ENCODE measurements at places on chromosomes 3 and 15.

- no peak for DNase-seq
Measured at GRCh38 chr3:113574213-113574612, 41.9 kb downstream of the SIDT1 start.

DNA sequence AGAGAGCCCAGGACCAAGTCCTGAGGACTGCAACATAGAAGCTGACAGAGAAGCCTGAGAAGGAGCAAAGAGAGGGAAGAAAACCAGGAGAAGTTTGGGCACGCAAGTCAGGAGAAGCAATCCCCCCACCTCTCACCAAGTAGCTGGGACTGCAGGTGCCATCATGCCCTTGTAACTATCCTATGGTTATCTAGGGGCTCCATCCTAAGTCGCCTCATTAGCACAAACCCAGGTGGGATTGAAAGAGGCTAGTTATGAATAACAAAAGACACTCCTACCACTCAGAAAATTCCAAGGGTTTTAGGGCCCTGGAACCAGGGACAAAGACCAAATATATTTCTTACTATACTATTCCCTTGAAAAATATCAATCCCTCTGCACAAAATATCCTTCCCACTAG is 53.5 kb downstream of the CCR4 start:
- no peak for DNase-seq

GRCh38 chr3:133988631-133989161 is 41.0 kb downstream of the SLCO2A1 start:
- no peak for DNase-seq

- DNase-seq, result no peak
Measured at GRCh38 chr3:197027896-197028727, 1.5 kb downstream of the MELTF start.

GRCh38 chr3:9238276-9238675 is 11.2 kb downstream of the SRGAP3 start:
- no peak for DNase-seq

DNA sequence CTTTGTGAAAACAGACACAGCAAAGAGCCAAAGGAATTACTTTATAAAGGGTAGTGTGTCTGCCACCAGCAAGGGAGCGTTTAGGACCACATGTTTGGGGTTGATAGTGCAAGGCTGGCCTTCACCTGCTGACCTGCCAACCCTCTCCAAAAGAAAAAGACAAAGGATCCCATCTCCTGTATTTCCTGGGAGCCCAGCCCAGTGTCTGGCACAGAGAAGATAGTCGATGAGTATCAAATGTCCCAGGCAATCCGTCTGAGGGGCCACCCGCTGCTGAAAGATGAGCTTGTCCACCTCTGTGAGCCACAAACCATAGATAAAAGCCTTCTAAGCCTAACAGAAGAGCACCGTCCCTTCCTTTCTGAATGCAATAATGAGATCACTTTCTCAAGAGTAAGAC is 154.8 kb upstream of the CTNNB1 start:
- DNase-seq, result no peak

DNA sequence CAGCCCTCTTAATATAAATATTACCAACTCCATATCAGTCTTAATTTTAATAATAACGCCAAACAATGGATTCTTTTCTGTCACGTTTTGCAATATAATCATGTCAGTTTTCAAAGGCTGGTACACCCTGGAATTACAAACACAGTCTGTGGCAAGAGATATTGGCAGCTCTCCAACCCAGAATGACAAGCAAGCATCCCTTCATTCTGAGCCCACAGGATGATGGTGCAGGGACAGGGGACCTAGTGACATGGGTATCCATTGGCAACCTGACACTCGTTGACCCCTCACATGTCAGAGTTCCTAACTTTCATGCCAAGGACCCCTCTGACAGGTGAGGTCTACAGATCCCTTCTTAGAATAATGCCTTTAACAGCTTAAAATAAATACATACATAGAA is 154.5 kb upstream of the TSC22D2 start:
- no peak for DNase-seq

DNA sequence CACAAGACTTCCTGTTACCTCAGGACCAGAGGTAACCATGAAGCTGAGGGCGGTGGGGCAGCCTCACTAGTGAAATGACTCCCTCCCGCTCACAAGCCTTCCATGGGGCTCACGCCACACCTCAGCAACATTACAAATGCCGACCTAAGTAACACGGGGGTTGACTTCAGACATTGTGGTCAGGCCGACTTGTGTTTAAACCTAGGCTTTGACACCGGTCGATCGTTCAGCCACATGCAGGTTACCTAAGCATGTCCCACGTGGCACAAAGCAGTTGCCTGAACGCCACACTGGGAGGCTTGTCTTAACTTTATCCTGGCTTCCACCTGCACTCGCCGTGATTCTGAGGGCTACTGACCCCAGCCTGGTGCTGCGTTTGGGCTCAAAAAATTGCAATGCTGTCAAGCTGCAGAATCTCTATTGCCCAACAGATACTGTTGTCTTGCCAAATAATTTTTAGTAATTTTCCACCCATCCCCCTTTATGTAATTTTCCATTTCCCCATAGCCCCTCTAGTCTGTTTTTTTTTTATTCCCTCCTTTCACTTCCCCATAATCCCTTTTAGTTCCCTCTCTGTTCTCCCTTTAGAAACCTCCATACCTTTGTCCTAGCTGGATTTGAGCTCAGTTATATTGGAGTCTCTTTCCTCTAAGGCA is 158.6 kb upstream of the RGMA start:
- DNase-seq, result no peak

Measured in NCI-H1048 (cell line).